Suprapubic skin (tissue), 4 donors: ENCODE measurements at places on chromosomes 4 and X. TPM values are rescaled to one million over a fixed set of nuclear protein-coding genes. Genes with fewer than 3 reads are reported as not detected.

DNA sequence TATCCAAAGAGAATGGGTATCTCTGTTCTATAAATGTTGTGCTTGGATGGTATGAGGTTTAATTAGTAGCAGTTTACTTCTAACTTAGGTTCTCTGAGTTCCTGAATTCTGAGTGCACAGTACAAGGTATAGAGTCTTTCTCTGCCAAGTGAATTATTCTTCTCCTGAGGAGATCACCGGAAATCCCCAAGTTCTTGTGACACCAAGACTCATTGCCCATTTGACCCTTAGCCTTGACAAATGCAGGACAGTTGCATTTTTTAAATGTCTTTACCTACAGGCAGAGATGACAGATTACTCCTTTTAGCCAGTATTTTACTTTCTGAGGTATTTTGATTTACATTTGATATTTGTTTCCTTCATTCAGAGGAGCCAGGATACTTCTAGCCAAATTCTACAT lies 72.9 kb downstream of the MAOA start:
- DNase-seq, result no peak
- H3K4me3 ChIP-seq, result no peak overlapping the region
- H3K36me3 ChIP-seq, result peaks cover 23% of the 10 kb centered on the region
- no peak overlapping the region for H3K27ac ChIP-seq

DNA sequence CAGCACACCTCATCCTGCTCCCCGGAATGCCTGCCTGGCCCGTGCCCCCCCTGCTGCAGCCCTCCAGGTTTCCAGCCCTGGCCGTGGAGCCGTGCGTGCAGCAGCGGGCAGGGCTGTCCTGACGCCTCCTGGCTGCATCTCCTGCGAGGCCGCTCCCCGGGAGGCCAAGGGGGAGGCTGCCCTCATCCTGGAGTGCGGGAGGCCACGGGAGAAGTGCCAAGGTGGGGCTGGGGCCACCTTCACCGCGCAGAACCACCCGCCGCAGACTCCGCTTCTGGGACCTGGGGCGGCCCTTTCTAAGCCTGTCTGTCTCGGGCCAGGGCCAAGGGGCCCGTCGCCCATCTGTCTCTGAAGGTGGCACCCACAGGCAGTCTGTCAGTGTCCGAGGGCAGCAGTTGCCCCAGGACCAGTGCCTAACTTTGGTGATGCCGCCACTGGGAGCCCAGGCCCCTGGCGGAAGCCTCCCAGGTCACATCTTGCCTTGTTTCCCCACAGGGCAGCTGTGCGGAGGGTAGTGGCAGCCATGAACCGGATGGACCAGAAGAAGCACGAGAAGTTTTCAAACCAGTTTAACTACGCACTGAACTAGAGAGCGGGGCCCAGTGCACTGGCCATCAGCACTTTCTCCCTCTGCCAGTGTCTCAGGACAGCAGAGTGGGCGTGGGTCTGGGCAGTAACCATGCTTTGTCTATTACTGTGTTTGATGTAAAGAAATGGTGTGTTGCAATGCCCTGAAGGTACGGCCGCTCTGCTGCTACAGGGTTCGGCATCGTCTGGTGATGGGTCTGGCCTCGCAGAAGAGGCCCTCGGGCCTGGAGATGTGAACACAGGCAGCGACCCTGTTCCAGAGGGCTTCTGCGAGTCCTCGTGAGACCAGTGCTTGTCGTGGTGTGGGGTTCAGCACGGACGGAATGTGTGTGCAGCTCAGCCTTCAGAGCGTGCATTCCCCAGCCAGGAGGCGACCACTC lies 20.6 kb downstream of the NKX1-1 start:
- H3K4me1 ChIP-seq, result no peaks in the 10 kb centered on the region
- H3K27ac ChIP-seq, result no peak overlapping the region
- no peaks in the 10 kb centered on the region for H3K27me3 ChIP-seq
- no peak overlapping the region for H3K4me3 ChIP-seq
- H3K36me3 ChIP-seq, result peaks cover 66% of the 10 kb centered on the region
- DNase-seq, result peak; percentile 54

DNA sequence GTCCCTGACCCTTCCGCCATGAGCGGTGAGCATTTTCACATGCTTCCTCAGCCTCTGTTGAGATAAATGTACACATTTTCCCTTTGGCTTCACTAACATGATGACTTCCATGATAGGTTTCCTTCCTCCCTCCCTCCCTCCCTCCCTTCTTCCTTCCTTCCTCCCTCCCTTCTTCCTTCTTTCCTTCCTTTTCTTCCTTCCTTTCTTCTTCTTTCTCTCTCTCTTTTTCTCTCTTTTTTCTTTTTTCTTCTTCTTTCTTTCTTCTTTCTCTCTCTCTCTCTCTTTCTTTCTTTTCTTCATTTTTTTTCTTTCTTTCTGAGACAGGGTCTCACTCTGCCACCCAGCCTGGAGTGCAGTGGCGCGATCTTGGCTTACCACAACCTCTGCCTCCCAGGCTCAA lies 8.9 kb downstream of the HGFAC start:
- H3K4me3 ChIP-seq, result no peak overlapping the region
- no peak overlapping the region for H3K27ac ChIP-seq
- H3K4me1 ChIP-seq, result peaks cover 9% of the 10 kb centered on the region

- H3K4me3 ChIP-seq, result no peak overlapping the region
- H3K4me1 ChIP-seq, result no peaks in the 10 kb centered on the region
- H3K36me3 ChIP-seq, result no peaks in the 10 kb centered on the region
- H3K27ac ChIP-seq, result no peak overlapping the region
- no peaks in the 10 kb centered on the region for H3K27me3 ChIP-seq
- no peak for DNase-seq
These were observed 75.3 kb downstream of the BCOR start for GRCh38 chrX:40022421-40022820.

DNA sequence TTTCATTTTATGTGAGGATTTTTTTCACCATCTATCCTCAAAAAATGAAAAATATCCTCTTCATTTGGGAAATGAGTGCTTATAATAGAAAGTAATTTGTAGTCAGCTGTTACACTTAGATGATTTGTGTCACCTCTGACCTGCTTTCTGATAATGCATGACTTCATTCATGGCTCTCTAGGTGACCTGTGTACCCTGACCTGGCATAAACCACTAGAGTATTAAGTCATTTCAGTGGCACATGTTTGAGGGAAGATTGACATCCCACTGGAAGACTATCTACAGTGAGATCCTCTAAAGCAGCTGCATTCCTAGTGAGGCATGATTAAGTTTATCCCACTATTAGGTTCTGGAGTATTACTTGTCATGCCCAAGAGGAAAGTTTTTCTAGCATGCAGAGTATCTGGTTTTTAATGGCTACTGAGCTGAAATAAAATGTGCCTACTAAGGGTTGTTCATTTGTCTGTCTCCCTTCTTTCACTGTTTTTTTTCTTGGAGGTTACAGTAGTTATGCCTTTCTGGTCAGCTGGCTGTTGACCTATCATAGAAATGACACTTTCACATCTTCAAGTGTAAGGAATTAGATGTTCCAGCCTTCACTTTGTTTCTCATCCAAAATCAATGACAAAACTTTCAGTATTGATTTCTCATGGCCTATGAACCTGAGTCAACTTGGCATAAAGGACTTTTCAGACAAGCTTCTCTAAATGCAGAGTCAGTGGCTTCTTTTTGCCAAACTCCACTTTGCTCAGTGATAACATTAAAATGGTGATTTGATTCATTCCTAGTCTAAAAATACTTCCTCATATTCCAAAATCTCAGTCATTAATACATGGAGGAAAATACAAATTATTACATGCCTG lies 33.1 kb downstream of the TET2 start:
- no peak for DNase-seq
- H3K36me3 ChIP-seq, result no peaks in the 10 kb centered on the region

The ZDHHC9 gene
- 45.1 TPM for total RNA-seq

- peaks cover 3% of the 10 kb centered on the region for H3K4me1 ChIP-seq
- no peaks in the 10 kb centered on the region for H3K27me3 ChIP-seq
- no peak overlapping the region for H3K27ac ChIP-seq
- no peak for DNase-seq
- peaks cover 4% of the 10 kb centered on the region for H3K36me3 ChIP-seq
These were observed 7.6 kb downstream of the EIF4E start for GRCh38 chr4:98921292-98921691.

GRCh38 chrX:11474576-11474975 lies 181.4 kb downstream of the AMELX start:
- no peaks in the 10 kb centered on the region for H3K36me3 ChIP-seq
- no peak overlapping the region for H3K4me3 ChIP-seq
- no peak overlapping the region for H3K27ac ChIP-seq
- no peaks in the 10 kb centered on the region for H3K4me1 ChIP-seq
- H3K27me3 ChIP-seq, result no peaks in the 10 kb centered on the region
- DNase-seq, result no peak

The XAGE2 gene
- not detected for total RNA-seq

The NPY1R gene
- total RNA-seq, result 16.1 TPM

GRCh38 chrX:19789782-19790181 lies 97.6 kb downstream of the SH3KBP1 start:
- no peaks in the 10 kb centered on the region for H3K4me1 ChIP-seq
- H3K27ac ChIP-seq, result no peak overlapping the region
- H3K36me3 ChIP-seq, result no peaks in the 10 kb centered on the region
- H3K4me3 ChIP-seq, result no peak overlapping the region
- H3K27me3 ChIP-seq, result no peaks in the 10 kb centered on the region

The SLC49A3 gene
- 8.9 TPM for total RNA-seq

GRCh38 chr4:11404431-11404830 lies 24.3 kb downstream of the HS3ST1 start:
- peaks cover 4% of the 10 kb centered on the region for H3K4me1 ChIP-seq
- H3K27me3 ChIP-seq, result no peaks in the 10 kb centered on the region
- no peak for DNase-seq
- H3K4me3 ChIP-seq, result no peak overlapping the region
- H3K27ac ChIP-seq, result no peak overlapping the region

- H3K4me1 ChIP-seq, result no peaks in the 10 kb centered on the region
- no peaks in the 10 kb centered on the region for H3K27me3 ChIP-seq
- H3K4me3 ChIP-seq, result no peak overlapping the region
- no peak for DNase-seq
- no peak overlapping the region for H3K27ac ChIP-seq
These were observed 6.4 kb upstream of the DCUN1D4 start for GRCh38 chr4:51836549-51836948.

DNA sequence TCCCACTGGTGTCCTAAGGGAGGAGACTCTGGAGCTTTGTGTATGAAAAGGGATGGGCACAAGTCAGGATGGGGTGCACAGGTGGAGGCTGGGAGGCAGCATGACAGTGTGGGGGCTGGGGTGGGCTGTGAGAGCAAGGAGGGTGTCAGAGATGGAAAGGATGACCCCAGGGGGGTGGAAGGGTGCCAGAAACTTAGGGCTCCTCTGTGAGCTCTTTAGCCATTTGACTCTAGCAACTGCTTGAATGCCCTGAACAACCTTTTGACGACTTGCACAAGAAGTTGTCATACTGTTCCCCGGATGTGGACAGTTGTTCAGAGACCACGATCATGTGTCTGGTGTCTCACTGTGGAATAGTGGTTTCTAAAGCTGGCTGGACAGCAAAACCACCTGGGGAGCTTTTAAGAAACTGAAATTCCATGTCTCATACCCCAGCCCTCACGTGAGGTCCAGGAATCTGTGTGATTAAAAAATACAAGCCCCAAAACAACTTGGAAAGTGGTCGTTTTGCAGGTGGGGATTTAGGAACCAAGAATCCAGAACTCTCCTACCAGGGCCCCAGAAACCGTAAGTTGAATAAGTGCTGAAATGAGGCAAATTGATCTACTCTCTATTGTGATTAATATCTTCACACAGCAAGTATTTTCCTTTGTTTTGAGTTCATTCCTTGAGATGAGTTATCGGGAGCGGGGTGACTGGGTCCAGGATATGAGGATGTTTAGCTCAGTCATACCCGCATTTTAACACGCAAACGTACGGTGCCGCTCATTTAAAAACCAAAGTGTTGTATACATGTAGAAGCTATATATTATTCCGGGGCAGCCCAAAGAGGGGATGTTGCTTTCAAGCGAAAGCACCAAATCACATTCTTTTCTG lies 3.4 kb downstream of the RHOH start:
- H3K27ac ChIP-seq, result peak overlapping the region; percentile 44
- no peaks in the 10 kb centered on the region for H3K27me3 ChIP-seq
- peak overlapping the region; percentile 3 for H3K4me3 ChIP-seq
- no peaks in the 10 kb centered on the region for H3K4me1 ChIP-seq
- DNase-seq, result no peak

- H3K27me3 ChIP-seq, result peaks cover 86% of the 10 kb centered on the region
- no peak for DNase-seq
- no peak overlapping the region for H3K27ac ChIP-seq
These were observed 114.8 kb upstream of the ADRA2C start for GRCh38 chr4:3651267-3651845.

DNA sequence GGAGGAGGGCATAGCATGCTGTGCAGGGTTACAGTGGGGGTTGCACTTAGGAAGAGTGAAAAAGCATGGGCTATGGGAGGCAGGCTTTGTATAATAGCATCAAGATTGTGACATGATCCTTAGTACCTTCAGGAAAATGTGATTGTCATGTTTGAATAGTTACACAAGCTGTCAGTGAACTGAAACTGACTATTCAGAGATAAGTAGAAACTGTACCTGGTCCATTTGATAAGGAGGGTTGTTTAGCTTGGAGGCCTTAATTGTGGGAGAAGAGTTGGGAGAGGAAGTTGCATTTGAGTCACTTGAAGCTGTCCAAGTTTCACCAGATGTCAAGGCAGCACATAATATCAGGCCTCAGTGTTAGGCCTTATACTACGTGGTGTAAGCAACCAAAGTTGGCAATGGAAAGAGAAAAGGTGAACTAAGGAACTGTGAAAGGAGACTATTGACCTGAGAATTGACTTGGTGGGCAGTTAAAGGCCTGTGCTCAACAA lies 85.0 kb downstream of the TEX13C start:
- DNase-seq, result no peak
- no peaks in the 10 kb centered on the region for H3K36me3 ChIP-seq
- H3K4me1 ChIP-seq, result no peaks in the 10 kb centered on the region
- H3K4me3 ChIP-seq, result no peak overlapping the region
- no peaks in the 10 kb centered on the region for H3K27me3 ChIP-seq

The TMEM154 gene
- total RNA-seq, result 121 TPM

- no peak for DNase-seq
- H3K27ac ChIP-seq, result no peak overlapping the region
- H3K36me3 ChIP-seq, result no peaks in the 10 kb centered on the region
- no peaks in the 10 kb centered on the region for H3K4me1 ChIP-seq
- H3K4me3 ChIP-seq, result no peak overlapping the region
- H3K27me3 ChIP-seq, result no peaks in the 10 kb centered on the region
These were observed 105.6 kb downstream of the SLC4A4 start for GRCh38 chr4:71444395-71444794.

- no peaks in the 10 kb centered on the region for H3K4me1 ChIP-seq
- no peaks in the 10 kb centered on the region for H3K36me3 ChIP-seq
- DNase-seq, result no peak
These were observed 35.9 kb downstream of the MAGEA1 start for GRCh38 chrX:153214934-153215333.
